ENCODE measurements at places on chromosomes 16 and 17.

DNA sequence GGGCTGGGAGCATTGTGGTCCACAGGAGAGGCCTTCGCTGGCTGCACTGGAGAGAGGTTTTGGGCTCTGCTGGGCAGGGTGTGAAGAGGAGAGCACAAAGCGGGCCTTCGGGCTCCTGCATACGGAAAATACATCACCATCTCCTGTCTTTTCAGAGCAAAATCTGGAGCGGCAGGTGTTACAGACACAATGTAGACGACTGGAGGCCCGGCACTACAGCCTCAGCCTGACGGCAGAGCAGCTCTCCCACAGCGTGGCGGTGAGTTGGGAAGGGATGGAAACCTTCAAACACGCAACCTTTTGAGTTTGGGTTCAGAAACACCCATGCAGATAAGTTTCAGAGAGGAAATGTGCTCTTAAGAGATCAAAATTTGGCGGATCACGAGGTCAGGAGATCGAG lies 17.9 kb downstream of the GINS2 start:
- no peak for DNase-seq

DNA sequence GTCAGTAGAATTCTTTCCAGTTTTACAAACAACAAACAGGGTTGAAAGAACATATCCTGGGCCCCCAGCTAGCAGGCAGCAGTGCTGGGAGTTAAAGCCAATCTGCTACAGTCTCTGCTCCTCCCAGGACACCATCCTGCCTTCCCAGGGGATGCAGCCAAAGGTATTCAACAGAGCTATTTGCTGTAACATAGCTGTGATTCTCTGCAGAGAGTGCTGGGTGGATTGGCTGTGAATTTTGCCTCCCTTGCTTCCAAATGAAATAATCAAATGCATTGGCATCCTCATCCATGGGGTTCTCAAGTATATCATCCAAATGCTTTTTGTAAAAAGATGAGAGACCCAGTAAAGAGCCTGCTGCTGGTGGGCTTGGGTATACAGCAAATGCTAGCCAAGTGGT lies 124.3 kb downstream of the NPIPB5 start:
- no peak for DNase-seq

- no peak for DNase-seq
These were observed 7.3 kb downstream of the TAT start for GRCh38 chr16:71569621-71570020.

GRCh38 chr17:4362141-4362540 lies 4.3 kb downstream of the UBE2G1 start:
- no peak for DNase-seq

GRCh38 chr17:2390199-2390836 lies 10.5 kb downstream of the MNT start:
- DNase-seq, result no peak

DNA sequence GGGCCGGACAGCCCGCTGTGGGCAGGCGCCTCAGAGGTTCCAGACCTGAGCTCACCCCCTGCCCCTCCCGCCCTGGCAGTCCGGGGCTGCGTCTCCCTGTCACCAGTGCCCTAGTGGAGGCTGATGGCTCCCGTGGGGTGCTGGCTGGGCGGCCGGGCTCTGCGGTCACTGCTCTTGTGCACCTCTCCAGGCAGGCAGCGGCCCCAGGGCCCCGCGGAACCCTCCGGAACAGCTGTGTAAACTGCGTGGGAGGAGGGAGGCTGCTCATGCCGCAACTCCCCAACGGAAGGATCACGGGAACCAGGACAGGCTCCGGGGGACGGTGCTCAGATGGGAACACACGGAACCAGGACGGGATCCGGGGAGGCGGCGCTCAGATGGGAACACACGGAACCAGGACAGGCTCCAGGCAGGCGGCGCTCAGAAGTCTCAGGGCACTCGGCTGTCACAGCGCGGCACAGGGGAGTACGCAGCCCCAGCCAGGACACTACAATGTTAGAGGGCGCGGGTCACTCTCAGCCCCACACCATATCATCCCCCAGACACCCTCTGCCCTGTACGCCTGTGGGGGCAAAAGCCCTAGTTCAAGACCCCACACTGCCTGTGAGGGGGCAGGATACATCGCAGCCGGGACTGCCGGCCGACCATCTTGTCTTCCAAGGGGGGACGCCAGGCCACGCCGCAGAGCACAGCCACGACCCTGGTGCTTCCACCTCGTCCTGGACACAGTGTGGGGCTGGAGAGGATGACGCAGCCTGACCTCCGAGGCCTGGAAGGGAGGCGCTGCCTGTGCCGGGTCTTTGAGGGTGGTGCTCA lies 74.0 kb upstream of the GNG13 start:
- DNase-seq, result no peak

DNA sequence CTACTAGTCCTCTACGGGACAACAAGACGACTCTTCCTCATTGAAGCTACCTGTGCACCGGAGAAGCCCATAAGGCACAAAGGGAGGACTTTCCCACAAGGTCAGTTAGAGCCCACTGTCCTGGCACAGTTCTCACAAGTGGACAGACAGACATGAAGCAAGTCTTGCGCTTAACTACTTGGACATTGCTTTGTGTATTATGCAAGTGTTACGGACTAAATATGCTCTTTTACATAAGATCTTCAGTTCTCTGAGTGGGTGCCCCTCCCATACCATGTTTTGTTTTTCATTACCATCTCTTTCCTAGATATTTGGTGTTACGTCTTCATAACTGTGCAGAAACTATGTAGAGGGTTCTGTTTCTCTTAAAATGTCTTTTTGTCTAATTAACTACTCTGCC lies 18.1 kb downstream of the ANKRD40CL start:
- DNase-seq, result no peak

GRCh38 chr16:8388684-8389083 lies 201.6 kb downstream of the TMEM114 start:
- DNase-seq, result no peak

DNA sequence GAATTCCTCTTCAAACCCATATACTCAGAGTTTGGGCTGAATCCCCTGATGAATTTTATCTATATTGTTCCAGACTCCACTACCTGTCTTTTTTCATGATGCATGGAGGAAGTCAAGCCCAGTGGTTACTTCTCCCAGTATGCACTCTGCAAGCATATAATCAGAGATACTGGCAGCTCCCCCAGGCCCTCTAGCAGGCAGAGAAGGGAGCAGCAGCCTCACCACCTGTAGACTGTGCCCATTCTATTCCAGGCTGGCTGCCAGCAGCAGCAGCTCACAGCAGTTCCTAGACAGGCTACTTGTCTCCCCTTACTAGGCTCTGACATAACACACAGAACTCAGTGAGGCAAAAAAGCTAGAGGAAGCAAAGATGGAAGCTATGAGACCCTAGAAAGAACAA lies 3.4 kb downstream of the MKS1 start:
- no peak for DNase-seq

- DNase-seq, result no peak
These were observed 3.5 kb downstream of the KRT40 start for GRCh38 chr17:40980596-40980995.

DNA sequence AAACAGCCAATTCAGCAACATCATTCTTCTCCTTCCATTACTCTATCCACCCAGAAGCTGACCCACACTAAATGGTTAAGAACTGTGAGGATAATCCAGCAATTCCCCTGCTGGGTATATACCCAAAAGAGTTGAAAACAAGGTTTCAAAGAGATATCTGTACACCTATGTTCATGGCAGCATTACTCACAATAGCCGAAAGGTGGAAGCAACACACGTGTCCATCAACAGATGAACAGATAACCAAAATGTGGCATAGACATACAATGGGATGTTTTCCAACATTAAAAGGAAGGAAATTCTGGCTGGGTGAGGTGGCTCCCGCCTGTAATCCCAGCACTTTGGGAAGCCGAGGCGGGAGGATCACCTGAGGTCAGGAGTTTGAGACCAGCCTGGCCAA lies 19.9 kb downstream of the MIS12 start:
- no peak for DNase-seq

- DNase-seq, result no peak
These were observed 27.8 kb downstream of the USP36 start for GRCh38 chr17:78812855-78813254.

- no peak for DNase-seq
These were observed 278.6 kb downstream of the HAPSTR1 start for GRCh38 chr16:9370061-9370491.
